Activated T-cell treated with anti-CD3 and anti-CD28 coated beads, Interleukin-2, amount 50 U/mL, for 48 hours (primary cell): ENCODE measurements at places on chromosomes 5 and 9.

GRCh38 chr9:26358836-26359235 is 533.8 kb downstream of the CAAP1 start:
- DNase-seq = no peak

DNA sequence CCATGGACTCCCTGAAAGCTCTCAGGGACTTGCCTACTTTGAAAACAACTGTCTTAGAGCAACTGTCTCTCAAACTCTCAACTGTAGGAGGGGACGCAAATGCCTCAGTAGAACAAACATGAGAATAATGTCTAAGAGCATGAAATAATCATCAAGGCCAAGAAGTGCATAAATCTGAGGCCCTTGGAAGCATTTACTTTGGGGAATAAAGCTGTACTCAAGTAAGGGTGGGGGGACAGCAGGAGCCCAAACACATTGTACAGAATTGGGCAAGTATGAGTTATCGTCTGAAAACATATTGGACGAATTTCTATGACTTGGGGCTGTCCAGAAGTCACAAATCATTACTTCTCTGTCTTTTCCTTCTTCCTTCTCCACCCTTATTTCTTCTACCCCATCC is 96.3 kb upstream of the HMHB1 start:
- no peak for DNase-seq

DNA sequence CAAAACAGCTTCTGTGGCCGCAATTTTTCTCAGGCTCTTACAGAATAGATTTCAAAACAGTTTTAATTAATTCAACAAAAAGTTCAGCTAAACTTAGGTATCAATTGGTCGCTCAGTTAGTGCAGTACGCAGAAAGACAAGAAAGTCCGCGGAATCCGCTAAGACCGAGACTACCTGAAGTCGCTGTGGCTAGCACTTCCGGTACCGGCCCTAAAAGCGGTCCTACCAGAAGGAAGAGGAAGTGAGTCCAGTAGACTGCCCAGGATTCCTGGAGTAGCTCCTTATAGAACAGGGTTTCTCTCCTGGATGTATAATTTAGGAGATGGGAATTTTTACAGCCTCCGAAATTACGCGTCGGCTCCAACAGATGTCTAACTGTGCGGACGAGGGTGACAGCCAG is 16.6 kb upstream of the PCDHB2 start:
- no peak for DNase-seq

DNA sequence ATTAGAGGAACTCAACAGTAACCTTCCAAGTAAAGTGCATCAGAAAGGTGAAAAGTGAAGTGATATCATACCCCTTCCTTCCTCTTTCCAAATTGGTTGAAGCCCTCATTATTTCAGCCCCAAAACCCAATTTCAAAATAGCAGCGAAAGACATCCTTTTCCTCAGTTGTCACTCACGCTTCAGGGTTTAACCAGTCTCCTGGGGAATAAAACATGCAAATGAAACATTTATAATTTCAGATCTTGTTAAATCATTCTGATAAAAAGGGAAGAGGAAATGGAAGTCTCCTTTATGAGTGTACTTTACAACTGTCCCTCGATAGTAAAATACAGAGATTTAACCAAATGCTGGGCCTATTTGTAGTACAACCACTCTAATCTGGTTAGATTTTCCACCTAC is 22.5 kb downstream of the TRPM6 start:
- DNase-seq = no peak

GRCh38 chr5:137084016-137084415 is 415.1 kb downstream of the SPOCK1 start:
- no peak for DNase-seq
